Activated T-cell treated with anti-CD3 and anti-CD28 coated beads, Interleukin-2, amount 50 U/mL, for 4 hours (primary cell): ENCODE measurements at places on chromosomes 4 and X. TPM values are rescaled to one million over a fixed set of nuclear protein-coding genes. Genes with fewer than 3 reads are reported as not detected.

Gene TEX13B
- not detected for total RNA-seq

Gene MAGEA2
- total RNA-seq, result not detected

Gene SSX2B
- not detected for total RNA-seq

Gene SORBS2
- 0.53 TPM for total RNA-seq

Gene ZNF141
- 16.8 TPM for total RNA-seq

Gene BEND4
- total RNA-seq, result 0.28 TPM
